ENCODE measurements at places on chromosomes 7 and 10.
A peak's percentile ranks its signal among the peaks of the same experiment; 100 is the strongest.

DNA sequence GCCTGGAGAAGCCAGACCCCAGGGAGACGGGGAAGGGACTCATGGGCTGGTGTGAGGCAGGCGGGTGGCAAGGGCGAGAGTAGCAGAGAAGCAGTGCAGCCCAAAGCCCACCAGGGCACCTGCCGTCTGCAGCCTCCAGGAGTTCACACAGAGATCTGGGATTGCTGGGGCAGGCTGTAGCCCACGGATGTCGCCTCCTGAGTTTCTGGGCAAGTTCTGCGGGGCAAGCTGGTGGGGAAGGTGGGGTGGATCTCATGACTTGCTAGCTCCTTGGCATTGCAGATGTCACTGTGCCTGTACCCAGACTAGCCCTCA lies 6.0 kb downstream of the ADCK2 start:
- DNase-seq: no peak

GRCh38 chr7:28998105-28998504 lies 40.0 kb upstream of the TRIL start:
- DNase-seq: no peak

- DNase-seq: peak; percentile 22
Measured at GRCh38 chr7:18913106-18913505, 204.3 kb downstream of the TWIST1 start.

- no peak for DNase-seq
Measured at GRCh38 chr7:149723082-149723767, 50.2 kb downstream of the ZNF467 start.

DNA sequence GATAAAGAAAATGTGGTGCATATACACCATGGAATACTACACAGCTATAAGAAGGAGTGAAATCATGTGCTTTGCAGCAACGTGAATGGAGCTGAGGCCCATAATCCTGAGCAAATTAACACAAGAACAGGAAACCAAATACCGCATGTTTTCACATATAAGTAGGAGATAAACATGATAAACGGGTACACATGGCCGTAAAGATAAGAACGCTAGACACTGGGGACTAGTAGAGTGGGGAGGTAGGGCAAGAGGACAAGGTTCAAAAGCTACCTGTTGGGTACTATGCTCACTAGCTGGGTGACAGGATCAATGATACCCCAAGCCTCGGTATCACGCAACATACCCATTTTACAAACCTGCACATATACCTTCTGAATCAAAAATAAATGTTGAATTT lies 113.7 kb downstream of the CSTF2T start:
- DNase-seq: no peak

DNA sequence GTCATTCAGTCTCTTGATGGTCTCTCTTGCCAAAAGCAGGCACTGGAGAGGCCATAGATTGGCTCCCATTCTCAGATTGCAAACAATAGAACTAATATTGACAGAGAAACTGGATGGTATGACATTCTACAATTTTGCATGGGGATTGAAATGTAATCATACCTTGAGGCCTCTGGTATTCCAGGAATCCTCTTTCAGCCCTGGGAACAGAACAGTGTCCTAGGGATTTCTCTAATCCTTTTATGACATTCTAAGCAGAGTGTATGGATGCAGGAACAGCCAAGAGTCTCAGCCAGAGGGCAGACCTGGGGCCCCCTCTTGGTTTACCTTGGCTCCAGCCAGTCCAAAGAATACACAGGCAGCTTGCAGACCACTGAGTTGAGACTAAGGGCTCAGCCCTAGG lies 206.4 kb downstream of the KCNMA1 start:
- no peak for DNase-seq
